ENCODE measurements at places on chromosomes 5 and 9.

GRCh38 chr9:20292002-20292401 lies 330.3 kb downstream of the MLLT3 start:
- ATAC-seq = no peak

DNA sequence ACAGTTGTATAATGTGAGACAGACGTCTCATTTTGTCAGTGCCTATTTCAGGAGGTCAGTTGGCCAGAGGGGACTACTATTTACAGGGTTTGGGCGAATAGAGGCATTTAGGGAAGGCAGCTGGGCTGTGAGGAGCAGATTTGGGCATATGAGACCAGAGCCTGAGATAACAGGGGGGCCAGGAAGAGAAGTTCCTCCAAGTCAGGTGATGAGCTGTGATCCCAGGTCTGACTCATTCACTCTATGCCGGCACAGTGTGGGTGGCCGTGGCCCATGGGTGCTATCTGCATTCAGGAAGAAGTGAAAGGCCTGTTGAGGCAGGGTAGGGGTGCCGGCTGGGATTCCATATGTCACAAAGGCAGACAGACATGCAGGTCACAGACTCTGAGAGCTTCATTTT lies 142.8 kb downstream of the PDZD2 start:
- ATAC-seq = peak; percentile 52

- no peak for ATAC-seq
These were observed 194.3 kb upstream of the PIK3R1 start for GRCh38 chr5:68021227-68021626.

DNA sequence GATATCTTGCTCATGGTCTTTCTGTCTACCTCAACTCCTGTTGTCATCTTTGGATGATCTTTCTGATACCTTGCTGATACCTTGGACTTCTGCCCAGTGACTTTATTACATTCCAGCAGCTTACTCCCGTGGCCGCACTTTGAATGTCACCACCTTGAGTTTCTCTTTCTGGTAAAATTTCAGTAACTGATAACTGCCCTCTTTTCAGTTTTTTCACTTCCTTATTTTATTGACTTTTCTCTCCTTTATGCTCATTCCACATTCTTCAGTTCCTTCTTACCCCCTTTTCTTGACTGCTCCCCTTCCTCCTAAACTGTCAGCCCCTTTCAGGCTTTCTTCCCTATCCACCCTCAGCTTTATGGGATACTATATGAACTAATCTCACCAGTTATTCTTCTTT lies 7.0 kb upstream of the FBXO4 start:
- ATAC-seq = no peak

GRCh38 chr9:133715866-133716563 lies 22.1 kb downstream of the SARDH start:
- ATAC-seq = no peak

GRCh38 chr5:138878437-138879235 lies 3.5 kb upstream of the LRRTM2 start:
- no peak for ATAC-seq

DNA sequence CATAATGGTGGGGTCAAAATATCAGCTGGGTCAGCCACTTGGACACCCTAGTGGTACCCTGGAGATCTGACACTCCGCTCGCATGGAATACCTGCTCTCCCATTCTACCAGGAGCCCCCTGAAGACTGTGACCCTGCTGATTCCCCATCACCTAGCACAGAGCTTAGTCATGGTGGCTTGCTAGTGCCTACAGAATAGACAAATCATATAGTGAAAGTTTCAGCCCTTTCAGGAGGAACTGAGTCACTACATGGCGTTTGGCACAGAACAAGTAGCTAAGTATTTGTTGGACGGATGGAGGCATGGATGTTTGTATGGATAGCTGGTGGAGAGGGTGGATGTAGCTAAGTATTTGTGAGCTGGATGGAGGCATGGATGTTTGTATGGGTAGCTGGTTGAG lies 65.3 kb downstream of the LMX1B start:
- ATAC-seq = peak; percentile 85

- ATAC-seq = no peak
These were observed 232.5 kb downstream of the HSPA4 start for GRCh38 chr5:133284306-133284705.

DNA sequence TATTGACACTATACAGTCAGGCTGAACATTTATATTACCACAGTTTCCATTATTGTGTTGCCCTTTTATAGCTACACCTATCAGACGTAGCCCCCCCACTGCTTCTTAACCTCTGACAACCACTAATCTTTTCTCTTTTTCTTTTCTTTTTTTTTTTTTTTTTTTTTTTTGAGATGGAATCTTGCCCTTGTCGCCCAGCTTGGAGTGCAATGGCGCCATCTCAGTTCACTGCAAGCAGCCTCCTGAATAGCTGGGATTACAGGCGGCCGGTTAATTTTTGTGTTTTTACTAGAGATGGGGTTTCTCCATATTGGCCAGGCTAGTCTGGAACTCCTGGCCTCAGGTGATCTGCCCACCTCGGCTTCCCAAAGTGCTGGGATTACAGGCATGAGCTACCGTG lies 75.4 kb downstream of the UHRF2 start:
- ATAC-seq = no peak

DNA sequence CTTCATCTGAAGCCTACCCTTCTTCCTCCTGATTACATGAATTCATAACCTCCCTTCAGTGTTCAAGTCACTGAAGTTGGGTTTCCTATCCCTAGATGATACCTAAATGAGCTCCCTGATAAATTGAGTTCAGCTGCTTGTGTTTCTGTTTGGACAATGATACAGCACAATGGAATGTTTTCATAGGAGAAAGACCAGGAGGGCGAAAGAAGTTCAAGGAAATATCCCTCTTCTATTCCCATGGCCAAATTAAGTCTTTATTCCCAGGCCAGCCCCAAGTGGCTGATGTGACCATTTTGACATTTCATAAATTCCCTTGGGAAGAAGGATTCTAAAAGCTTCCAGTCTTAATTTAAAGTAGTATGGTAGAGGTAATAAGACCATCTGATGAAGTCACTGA lies 555.8 kb upstream of the CLINT1 start:
- no peak for ATAC-seq

- ATAC-seq = no peak
These were observed 37.3 kb downstream of the CFAP77 start for GRCh38 chr9:132447346-132447745.

DNA sequence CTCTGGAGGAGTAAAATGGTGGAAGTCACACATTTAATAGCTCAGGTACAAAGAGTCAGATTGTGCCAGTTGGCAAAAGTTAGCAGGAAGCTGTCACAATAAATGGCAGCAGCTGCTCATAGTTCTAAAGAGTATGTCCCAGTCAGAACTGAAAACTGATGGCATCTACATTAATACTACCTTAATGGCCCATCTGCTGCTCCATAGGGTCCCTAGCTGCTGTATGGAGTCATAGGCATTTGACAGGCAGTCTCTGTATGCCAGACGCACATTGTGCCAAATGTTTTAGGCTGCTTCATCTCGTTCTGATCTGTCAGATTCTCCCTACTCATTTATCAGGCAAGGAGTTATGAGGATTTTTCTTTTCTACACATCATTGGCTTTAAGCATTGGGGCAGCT lies 515.8 kb upstream of the ARRDC3 start:
- ATAC-seq = no peak

DNA sequence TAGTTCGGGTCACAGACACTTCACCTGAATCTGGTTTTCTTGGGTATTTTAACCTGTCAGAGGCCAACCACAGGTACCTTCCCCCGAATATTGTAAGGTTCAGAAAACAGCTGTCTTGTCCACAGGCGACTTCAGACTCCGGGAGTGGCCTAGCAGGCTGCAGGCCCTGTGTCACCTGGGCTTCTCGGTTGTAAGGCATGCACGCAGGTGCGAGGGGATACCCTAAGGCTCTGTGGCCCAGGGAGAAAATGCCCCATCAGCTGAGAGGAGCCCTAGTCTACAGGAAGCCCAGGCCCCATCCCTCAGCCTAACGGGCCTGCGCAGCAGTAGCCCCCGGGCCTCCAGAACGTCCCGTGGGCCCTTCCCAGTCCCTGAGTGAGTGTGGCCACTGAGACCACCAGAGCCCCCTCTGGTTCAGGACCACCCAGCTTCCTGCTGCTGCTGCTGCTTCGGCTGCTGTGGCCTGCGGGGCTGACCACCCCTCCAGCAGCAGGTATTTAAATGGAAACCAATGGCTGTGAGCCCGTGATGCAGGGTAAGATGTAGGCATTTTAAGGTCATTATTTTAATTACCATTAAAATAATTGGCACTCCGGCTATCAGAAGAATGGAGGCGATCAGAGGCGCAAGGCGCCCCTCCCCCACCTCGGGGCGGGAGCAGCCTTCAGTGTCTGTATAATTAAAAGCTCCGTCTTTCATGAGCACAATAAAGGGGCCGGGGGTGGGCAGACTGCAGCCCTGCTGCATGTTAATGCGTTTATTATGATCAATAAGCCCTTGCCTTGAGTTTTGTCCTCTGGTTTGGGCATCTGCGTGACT lies 65.4 kb downstream of the PSMB7 start:
- ATAC-seq = no peak

- ATAC-seq = no peak
These were observed 59.0 kb upstream of the RARS1 start for GRCh38 chr5:168427224-168427623.

DNA sequence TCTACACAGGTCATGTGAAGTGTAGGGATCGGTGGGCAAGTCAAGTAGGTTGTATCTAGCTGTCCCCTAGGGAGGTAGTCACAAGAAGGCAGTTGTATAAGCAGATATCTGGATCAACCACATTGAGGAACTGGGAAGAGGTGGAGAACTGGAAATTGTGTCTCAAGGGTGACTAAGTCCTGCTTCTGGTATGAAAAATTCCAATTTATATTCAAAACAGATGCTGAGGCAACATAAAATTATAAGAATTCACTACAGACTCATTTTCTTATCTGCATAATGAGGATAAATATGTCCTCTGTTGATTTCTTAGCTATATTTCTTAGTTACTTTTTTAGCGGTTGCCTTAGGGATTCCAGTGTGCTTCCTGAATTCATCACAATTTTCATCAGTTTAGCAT lies 46.8 kb downstream of the GALNT12 start:
- no peak for ATAC-seq

DNA sequence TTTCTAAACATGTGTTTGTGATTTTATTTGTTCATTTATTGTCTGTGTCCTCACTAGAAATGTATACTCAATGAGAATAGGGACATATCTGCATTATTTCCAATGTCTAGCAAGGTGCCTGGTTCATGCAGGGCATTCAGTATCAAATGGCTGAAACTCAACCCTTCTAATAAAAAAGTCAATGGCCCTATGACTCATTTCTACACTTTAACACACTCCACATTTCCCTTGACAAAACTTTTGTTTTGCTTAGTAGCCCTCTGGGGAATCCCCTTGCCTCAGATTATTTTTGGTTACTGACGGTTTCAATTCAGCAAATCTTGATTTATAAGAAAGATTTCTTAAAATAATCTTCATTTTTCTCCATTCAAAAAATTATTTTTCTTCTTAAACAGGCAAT lies 206.0 kb upstream of the DMRTA1 start:
- peak; percentile 75 for ATAC-seq

DNA sequence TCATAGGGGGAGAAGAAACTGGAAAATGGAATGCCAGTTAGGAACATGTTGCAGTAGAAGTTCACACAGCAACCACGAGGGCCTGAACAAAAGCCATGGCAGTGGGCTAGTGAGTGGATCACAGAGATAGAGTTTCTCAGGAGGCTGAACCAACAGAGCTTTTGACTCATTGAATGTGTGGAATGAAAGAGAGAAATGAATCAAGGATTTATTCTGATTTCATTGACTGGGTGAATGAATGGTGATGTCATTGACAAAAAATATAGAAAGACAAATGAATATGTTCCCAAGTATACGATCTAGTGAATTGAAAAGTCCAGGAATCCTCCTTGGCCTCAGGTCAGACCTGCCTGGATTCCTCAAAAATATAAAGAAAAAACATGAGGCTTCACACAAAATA lies 99.2 kb downstream of the ZNF462 start:
- no peak for ATAC-seq

DNA sequence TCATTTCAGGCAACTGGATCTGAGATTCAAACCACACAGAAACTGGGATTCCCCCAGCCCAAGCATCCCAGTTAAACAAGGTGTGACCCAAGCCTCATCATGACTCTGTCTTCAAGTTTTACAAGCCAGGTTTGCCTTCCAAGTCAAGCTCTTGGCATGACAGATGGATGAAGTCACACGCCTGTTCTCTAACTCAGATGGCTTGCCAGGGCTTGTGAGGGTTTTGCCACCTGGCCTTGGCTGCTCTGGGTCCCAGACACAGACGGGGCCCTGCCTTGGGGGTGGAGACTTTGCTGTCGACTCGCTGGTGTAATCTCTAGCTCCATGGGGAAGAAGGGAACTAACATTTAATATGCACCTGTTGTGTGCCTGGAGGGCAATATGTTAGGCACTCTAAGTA lies 95.8 kb upstream of the RARS1 start:
- ATAC-seq = no peak

GRCh38 chr5:139141446-139142204 lies 56.5 kb downstream of the SIL1 start:
- ATAC-seq = no peak

- ATAC-seq = no peak
These were observed 23.4 kb upstream of the SH3GL2 start for GRCh38 chr9:17555362-17556054.

GRCh38 chr9:95981761-95982390 lies 106.4 kb downstream of the ERCC6L2 start:
- ATAC-seq = peak; percentile 56

- ATAC-seq = no peak
These were observed 36.2 kb upstream of the TTC1 start for GRCh38 chr5:159972538-159973362.

DNA sequence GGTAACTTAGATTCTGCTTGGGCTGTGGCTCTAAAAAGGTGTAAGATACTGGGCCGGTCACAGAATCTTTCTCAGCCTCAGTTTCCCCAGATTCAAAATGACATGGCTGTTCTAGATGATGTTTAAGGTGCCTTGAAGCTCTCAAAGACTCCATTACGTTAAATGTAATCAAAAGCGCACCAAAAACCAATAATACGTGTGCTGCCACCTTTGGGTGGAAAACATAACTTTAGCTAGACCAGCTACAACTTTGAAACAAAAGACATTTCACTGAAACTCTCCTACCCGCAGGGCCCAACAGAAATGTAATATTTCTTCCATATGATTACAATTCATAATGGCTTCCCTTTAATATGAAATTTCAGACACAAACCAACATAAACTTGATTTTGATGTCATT lies 35.0 kb upstream of the PCSK5 start:
- ATAC-seq = no peak

GRCh38 chr5:177427919-177428573 lies 1.6 kb downstream of the GRK6 start:
- no peak for ATAC-seq

DNA sequence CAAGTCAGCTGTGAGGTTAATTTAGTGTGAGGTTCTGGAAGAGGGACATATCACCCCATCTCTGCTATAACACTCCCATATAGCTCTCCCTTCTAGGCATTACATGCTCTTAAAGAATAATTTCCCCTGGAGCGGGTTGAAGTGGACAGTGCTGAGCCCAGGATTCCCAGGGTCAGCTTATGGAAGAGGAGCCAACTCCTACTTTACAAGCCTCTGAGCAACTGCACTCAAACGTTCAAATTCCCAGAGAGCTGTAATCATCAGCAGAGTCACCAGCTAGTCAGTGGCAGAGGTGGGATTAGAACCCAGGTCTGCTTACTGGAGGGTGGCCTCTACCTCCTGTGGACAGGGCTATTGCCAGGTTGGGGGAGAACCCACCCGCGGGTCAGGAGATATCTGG lies 1.4 kb downstream of the NEURL1B start:
- no peak for ATAC-seq

- ATAC-seq = no peak
These were observed 693.4 kb downstream of the KCTD16 start for GRCh38 chr5:144864118-144864517.

- ATAC-seq = no peak
These were observed 346.8 kb downstream of the PIK3R1 start for GRCh38 chr5:68562308-68562707.

GRCh38 chr5:157665467-157666070 lies 5.8 kb upstream of the C5orf52 start:
- ATAC-seq = no peak
